ENCODE measurements at places on chromosomes 5 and 9. TPM values are rescaled to one million over a fixed set of nuclear protein-coding genes. Genes with fewer than 3 reads are reported as not detected.
A peak's percentile ranks its signal among the peaks of the same experiment; 100 is the strongest.

The GNAQ gene
- total RNA-seq = 39.2 TPM

The MYMK gene
- not detected for total RNA-seq

The PCDHGC5 gene
- 2.0 TPM for total RNA-seq

The OBP2B gene
- not detected for total RNA-seq

The MSX2 gene
- not detected for total RNA-seq

The COL27A1 gene
- 0.44 TPM for total RNA-seq

The ZSWIM6 gene
- 5.3 TPM for total RNA-seq

DNA sequence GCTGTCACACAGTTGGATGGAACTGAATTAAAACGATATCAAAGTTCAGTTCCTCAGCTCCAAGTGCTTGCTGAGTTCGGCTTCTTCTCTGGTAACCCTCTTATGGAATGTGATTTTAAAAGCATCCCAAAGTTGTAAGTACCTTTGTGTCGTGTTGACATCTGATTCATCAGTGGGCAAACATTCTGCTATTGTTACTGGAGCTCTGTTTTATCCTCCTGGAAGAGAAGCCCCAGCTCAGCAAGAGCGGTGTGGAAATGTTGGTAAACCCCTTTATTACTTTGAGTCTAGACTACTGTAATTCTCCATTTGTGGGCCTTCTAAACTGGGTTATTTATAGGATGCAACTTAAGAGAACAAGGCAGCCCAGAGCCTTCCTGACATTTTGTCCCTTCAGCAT lies 699.3 kb upstream of the WWC1 start:
- DNase-seq = no peak

DNA sequence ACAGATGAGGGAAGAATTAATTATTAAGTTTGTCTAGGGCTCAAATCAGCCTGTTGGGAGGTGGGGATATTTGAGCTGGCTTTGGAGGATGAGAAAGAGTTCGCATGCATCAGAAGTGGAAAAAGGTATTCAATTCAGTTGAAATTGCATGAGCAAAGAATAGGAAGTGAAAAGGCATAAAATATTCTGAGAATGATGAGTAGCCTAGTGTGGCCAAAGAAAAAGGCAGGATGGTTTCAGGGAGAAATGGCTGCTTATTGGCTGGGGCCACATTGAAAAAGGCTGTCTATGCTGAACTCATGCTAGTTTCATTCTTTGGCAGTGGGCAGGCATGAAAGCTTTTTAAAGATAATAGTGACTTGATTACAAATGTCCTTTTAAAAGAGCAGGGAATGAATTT lies 235.4 kb upstream of the RIOK2 start:
- DNase-seq = no peak

GRCh38 chr5:114473541-114473940 lies 111.7 kb downstream of the KCNN2 start:
- DNase-seq = no peak

DNA sequence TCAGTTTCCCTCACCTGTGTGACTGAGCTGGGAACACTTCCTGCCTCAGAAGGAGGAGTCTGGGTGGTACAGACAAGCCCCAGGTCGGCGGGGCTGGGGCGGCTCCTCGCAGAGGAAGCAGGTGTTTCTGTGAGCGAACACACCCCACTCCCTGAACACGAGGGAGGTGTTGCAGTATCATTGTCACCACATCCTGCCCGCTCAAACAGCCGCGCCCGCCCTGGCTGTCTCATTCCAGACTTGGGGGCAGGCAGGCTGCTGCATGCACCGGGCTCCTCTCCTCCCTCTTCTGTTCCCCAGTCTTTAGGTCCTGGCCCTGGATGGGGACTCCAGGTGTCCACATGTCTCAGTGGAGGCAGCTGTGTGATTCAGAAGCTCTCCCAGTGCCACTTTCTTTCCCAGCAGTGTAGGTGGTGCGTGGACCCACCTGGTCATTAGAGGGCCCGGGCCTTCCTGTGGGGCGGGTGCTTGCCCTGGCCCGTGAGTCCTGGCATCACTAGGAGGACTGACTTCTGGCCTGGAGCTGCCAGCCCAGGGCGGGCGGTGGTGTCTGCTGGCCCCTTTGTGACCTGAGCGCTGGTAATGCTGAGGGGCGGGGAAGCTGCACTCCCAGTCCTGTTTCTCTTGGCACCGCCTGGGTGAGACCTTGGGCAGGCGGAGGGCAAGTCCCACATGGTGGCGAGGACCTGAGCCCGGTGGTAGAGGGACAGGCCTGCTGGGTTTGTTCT lies 18.3 kb upstream of the PHYHD1 start:
- DNase-seq = peak; percentile 35

GRCh38 chr9:129994882-129995281 lies 48.1 kb downstream of the FNBP1 start:
- DNase-seq = no peak

- peak; percentile 22 for DNase-seq
Measured at GRCh38 chr5:109532773-109533364, 123.1 kb upstream of the PJA2 start.

DNA sequence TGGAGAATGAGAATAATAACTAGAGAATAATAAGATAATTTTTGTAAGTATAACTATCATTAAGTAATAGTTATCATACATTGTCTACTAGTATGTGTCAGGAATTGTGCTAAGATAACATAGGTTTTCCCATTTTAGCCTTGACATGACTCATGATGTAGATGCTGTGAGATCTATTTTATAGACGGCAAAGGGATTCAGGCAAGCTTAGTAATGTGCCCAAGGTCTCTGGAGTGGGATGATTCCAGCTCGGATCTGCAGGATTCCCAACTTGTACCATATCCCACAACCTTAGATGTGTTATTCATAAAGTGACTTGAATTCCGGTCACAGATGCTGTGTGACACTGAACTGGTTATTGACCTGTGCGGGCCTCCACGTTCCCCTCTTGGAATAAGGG lies 51.5 kb downstream of the IL31RA start:
- DNase-seq = no peak

GRCh38 chr5:6359555-6360322 lies 18.6 kb downstream of the MED10 start:
- DNase-seq = no peak

DNA sequence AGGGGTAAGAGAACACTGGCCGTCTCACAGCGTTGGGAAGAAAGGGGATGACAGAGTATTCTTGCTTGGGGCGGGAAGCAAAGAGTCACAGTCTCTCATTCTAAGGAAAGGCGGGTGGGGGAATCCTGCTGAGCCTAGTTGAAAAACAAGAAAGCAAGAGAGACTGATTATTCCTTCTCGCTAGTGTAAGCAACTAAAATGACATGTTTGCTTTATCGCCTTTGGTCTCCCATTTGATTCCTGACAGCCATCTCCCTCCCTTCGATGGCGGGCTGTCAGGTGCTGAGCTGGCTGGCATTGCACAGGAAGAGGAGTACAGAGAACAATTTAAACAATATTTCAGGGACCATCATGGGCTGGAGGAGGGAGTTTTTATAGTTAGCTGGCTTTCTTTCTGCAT lies 331.3 kb downstream of the ASTN2 start:
- no peak for DNase-seq

DNA sequence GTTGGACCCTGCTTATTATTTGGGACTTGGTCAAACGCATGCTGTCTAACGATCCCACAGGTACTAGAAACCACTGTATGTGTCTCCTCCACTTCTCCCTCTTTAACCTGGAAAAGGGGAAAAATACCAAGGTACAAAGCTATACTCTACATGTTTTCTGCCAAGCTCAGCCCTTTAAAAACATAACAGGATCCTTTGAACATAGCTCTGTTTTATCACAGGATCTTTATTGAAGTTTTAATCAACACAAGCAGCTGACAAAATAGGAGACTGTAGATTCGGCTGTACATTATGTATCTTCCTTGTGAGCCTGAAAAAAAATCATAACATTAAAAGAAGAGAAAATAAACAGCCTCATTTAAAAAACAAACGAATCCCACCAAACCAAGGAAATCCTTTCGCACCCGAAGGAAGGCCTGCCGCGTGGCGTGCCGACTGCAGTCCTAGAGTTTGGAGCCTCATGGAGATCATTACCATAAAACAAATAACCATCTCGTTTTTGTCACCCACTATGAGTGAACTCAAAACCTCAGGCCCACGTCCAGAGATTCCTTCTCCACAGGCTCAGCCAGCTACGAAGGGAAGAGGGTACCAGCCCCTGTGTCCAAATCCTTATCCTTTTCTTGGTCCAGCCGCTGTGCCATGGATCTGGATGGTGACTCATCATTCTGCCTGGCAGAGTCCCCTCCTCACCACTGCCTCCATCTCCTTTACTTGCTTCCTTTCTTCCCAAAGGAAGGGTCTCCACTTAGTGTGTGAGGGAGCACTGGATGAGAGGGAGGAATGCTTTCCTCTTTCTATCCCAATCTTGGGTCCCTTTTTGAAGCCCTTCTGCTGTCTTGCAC lies 651.1 kb downstream of the CCDC171 start:
- DNase-seq = peak; percentile 31

- peak; percentile 96 for DNase-seq
Measured at GRCh38 chr9:129141066-129142041, 30.1 kb downstream of the PTPA start.

- DNase-seq = no peak
Measured at GRCh38 chr9:113978725-113979342, 99.3 kb downstream of the AMBP start.

GRCh38 chr9:35812025-35812602 lies at the start of gene SPAG8:
TSS of gene SPAG8 (minus strand) at chr9:35812262. CDS start at chr9:35812147, 115 bp downstream.
- DNase-seq = peak; percentile 99

GRCh38 chr9:125541840-125542243 lies 165.2 kb downstream of the MAPKAP1 start:
- no peak for DNase-seq

DNA sequence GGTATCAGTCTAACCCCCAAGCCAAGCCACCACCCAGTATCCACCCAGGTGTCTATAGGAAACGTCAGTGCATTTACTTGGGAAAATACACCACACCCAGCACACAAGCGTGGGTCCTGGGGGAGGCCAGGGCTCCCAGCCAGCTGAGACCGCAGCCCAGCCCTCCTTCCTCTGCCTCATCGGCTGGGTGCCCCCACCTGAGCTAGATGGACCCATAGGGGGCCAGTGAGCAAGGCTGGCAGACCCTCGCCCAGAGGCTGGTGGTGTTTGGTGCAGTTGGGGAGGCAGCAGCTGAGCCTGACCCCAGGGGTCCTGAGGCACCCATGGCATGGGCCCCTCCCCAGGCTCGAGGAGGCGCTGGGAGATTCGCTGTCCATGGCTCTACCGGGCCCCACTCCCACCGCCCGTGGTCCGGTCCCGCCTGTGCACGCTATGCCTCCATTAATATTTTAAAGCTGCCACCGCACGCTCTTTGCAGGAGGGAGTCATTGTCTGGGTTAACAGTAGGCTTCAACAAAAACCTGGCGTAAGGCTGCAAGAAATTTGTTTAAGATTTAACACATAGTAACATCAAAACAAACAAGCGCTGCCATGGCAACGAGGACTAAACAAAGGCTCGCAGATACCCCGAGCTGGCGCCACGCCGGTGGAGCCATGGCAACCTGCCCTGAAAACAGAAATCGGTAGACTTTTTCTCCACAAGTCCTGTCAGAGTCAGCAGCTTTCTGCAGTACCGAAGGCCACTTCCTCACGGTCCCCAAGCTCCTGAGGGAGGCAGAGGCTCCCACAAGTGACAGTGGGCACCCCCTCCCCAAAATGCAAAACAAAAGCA lies 20.6 kb downstream of the TPPP start:
- peak; percentile 97 for DNase-seq

- no peak for DNase-seq
Measured at GRCh38 chr5:93704996-93705395, 36.4 kb downstream of the POU5F2 start.

DNA sequence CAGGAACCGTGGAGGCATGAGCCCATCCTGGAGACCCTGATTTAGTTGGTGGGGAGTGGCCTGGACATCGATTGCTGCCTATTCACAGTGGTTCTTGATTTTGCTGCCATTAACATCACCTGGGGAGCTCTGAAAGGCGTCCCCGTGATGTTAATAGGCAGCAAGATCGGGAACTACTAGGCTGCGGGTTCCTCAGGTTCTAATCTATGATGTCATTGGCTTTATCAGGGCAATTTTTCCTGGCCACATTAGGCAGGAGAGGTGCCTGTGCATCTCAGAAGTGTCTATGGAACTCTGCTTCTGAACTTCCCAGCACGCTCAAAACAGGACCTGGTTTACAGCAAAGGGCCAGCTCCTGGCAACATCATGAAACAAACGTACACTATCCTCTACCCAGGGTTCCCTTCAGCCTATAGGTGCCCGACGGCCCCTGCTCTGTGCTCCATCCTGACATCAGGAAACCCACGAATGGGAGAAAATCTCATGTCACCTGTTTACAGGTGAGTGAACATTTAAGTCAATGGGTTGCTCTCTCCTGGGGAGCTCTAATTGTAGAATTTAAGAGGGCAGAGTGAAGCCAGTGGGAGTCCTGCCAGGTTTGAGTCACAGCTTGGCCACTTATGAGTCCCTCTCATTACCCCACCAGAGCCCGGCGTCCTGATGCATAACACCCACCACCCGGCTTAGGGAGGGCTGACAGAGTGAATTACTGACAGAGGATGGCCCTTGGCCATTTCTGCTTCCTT lies 49.4 kb downstream of the ROPN1L start:
- peak; percentile 43 for DNase-seq

DNA sequence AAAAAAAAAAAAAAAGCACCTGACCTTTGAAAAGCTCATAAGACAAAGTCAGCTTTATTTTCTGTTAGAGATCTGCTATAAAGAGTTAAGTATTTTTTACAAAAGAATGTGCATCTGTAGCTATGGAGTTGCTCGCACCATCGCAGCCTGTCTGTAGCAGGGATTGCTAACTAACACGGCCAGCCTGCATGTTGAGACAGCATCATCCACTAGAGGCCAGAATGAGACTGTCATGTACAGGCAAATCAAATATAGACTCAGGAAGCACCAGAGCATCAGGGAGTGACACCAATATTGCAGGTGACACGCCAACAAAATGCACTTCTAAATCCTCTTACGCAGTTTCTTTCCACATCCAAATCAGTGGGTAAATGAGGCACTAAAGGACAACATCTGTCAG lies 136.3 kb upstream of the RASEF start:
- peak; percentile 51 for DNase-seq

DNA sequence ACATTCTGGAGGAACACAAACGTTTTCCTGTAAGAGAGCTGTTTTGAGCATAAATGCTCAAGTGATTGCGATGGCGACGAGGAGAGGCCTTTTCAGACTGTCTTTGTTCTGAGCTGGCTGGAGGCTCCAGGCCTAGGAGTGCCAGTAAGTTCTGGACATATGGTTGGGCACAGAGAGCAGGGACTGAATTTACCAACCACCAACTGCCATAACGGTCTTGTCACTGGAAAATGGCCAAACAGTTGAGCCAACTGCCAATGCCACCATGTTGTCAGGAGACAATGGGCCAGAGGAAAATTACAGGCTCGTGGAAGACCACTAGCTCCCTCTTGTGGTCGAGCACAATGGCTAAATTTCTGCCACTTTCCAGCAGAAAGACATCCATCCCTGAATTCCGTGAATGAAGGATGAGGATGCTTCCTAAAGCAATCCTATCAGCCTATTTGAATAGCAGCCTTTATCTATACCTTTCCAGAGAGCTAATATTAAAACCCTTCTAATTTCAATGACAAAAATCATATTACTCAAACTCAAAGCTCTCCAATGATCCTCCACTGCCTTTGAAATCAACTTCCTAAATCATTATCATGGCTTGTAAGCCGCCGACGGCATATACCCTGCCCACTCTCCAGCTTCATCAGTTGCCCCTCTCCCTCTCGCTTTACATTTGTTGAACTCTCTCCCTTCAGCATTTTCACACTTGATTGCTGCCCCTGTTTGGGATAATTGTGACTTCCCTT lies 66.9 kb upstream of the GLIS3 start:
- peak; percentile 77 for DNase-seq
